ENCODE measurements at places on chromosomes 2 and 18.

DNA sequence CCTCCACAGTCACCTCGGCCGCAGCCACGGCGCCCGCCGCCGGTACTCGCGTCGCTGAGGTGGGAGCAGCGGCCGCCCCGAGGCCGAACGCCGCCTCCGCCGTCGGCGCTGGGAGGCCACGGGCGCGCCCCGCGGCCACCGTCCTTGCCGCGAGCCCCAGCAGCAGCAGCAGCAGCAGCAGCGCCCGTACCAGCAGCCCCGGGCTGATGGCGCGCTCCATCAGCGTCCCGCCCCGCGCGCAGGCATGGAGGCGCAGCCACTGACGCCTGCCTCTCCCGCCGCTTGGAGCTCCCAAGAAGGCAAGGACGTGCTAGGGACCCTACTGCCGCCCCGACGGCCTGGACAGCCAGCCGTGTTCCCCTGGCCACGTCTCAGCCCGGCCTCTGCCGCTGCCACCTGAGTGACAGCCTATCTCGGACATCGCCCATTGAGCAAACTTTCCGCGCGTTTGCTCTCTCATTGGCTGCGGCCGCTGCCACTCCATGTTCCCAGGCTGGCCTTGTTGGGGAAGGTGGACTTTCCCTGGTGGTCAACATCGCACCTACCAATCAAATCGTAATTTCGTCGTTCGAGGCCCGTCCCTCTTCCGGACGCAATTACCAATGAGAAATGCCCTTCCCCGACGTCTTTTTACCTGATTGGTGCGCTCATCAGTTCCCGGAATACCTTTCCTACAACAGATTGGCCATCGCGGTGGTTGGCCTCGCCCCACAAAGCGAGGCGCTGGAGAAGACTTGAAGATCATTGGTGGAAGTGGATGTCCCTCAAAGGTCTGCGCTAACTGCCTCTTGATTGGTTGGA is at the start of gene EIF2AK3:
Gene EIF2AK3, minus strand, starts transcription at position 410 of the 801 bp plus-strand sequence. Its CDS starts 190 bp downstream, at position 220.
- DNase-seq: peak; percentile 99

DNA sequence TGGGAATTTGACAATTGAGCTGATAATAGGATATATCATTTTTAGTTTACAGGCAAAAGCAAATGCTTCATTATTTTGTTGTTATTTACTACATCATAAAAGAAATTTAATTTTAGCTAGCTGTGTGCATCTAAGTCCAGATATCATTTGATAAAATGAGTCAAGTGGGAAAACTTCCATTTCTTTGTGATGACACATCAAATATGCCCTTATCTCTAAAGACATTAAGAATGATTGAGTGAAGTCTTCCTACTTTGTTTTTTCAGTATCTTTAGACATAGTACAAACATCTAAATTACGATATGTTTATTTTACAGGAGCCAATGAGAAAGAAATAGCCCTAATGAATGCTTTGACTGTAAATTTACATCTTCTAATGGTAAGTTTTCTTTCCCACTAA is 77.0 kb downstream of the KYNU start:
- DNase-seq: no peak

GRCh38 chr2:181438261-181438660 is 18.9 kb upstream of the ITGA4 start:
- no peak for DNase-seq

GRCh38 chr2:65027616-65028244 is 28.5 kb upstream of the CEP68 start:
- DNase-seq: no peak

- DNase-seq: no peak
Measured at GRCh38 chr2:178279142-178279541, 84.8 kb downstream of the OSBPL6 start.

DNA sequence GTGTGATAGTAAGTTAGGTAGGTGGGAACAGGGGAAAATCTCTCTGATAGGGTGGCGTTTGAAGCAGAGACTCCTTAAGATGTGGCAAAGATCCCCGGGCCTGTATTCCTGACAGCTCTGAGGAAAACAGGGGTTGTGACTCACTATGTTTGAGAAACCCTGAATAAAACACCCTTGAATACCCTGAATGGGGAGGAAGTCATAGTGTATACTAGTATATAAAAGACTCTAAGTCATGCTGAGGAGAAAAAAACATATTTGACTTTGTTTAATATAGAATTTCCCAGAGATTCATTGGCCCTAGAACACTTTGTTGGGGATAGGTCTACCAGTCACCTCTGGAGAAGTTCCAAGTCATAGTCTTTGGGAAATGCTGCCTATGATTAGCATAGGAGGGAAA is 590.9 kb downstream of the IRS1 start:
- DNase-seq: no peak

Measured in NCI-H1436 treated with DMSO at 0.1 percent for 48 hours (cell line).